ENCODE measurements at places on chromosomes 11 and 22.
A peak's percentile ranks its signal among the peaks of the same experiment; 100 is the strongest.

DNA sequence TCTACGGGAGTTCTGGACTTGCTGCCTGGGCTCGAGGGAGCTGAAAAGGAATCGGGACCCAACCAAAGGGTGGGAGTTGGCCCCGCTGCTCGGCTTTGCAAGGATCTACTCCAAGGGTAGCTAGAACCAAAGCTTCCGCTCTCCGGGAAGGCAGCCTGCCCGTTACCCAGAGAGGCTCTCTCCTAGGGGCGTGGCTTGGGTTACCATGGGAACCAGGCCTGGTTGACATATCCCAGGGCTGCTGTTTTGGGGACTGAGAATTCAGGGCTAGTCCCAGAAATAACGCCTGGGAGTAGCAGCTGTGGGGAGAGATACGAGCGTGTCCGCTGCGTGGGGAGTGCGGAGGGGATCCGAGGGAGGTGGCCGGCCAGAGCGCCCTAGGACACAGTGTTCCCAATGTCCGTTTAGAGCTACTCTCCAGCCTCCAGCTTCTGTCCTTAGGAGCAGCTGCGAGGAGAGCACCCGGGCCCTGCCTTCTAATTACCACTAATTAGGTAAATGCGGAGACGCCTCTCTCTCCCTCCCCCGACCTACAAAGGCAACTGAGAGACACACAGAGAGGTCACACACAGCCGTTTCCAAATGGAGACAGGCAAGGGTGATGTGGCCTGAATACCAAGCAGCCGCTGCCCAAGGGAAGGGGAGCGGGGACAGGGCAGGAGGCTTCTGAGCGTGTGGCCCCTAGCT, 141.6 kb upstream of the CADM1 start:
- DNase-seq = no peak

- no peak for DNase-seq
Observed at GRCh38 chr22:38205261-38206128, 3.7 kb downstream of the MAFF start.

GRCh38 chr11:93655581-93656255, 5.8 kb upstream of the CEP295 start:
- DNase-seq = no peak

- no peak for DNase-seq
Observed at GRCh38 chr11:28514391-28514790, 406.2 kb downstream of the METTL15 start.

DNA sequence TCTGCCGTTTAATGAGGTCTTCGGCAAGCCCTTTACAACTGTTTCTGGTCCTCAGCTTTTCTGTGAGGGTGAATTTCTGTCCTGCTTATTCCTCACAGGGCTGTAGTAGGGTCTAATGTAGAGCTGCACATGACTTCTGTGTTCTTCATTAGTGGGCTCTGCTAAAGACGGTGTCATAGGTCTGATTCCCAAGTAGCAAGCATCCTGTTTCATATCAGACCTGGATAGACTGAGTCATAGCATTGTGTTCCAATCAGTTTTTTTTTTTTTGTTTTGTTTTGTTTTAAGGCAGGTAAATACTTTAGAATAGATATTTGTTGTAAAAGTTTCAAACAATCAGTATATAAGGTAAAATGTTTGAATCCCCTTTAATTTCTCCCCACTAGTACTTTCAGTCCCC, 35.4 kb downstream of the BIRC2 start:
- no peak for DNase-seq

- DNase-seq = no peak
Observed at GRCh38 chr22:19177164-19178064, 1.1 kb downstream of the SLC25A1 start.

GRCh38 chr22:45421349-45422055, 8.0 kb downstream of the RIBC2 start:
- DNase-seq = peak; percentile 26

DNA sequence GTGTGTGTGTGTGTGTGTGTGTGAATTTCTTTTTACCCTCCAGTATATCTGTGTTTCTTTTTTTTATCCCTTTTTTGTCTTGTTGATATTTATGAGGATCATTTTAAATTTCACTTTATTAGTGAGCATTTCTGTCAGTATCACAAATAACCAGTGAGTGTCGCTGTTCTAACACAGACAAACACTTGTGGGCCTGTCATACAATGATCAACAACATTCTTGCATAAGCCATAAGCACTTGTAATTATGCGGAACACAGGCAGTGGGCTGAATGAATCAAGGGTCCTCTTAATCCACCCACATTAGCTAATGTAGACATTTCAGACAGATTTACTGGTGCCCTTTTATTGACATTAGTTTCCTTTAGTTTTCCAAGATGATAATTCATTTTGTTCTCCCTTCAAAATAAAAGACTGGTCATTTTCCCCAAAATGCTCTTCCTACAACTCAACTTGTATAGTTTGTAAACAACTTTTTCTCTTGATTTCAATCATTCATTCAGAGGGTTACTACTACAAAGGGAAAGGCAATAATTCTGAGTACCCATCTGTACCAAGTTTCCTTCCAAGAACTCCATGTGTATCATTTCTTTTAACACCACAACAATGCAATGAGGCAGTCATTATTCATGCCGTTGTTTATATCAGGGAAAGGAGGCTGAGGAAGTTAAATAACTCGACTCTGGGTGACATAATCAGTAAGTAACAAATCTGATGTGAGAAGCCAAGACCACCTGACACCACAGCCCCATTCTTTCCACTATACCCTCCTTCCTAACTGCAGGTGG, 34.5 kb upstream of the ANO3 start:
- DNase-seq = no peak

- DNase-seq = no peak
Observed at GRCh38 chr11:134346101-134346975, 14.6 kb downstream of the GLB1L2 start.

All from CD4-positive, alpha-beta T cell treated with Interferon gamma for 1 hour (primary cell).